ENCODE measurements at places on chromosomes 7 and 10.

DNA sequence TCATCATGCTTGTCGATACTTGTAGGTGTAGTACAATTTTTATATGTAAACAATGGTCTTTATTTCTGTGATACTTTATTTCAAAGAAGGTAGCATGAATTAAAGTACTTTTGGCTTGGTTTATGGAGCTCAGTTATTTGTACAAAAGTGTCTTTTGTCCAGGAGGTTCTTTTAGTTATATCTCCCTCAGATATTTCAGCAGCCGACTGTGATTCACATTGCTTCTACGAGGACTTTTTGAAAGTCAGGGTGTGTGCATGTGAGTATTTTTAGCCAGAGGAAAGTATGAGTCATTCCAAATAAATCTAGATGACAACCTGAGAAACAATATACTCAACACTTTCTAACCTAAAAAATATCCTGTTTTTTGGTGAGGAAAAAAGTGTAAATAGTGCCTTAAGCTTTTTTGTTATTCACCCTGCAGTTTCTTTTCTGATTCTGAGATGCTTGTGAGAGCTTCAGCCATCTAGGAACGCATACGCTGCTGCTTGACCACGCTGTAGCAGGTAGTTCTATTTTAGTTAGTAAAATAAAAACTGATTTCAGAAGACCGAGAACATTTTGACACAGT, 595 bp upstream of the SUN1 start:
- peaks cover 34% of the 10 kb centered on the region for H3K4me1 ChIP-seq
- H3K36me3 ChIP-seq: peaks cover 4% of the 10 kb centered on the region
- H3K27ac ChIP-seq: peak overlapping the region; percentile 82

GRCh38 chr7:34158368-34159153, 253.2 kb downstream of the BMPER start:
- no peaks in the 10 kb centered on the region for H3K36me3 ChIP-seq
- no peak overlapping the region for H3K4me3 ChIP-seq
- H3K27me3 ChIP-seq: no peaks in the 10 kb centered on the region
- no peak overlapping the region for H3K27ac ChIP-seq
- DNase-seq: no peak

DNA sequence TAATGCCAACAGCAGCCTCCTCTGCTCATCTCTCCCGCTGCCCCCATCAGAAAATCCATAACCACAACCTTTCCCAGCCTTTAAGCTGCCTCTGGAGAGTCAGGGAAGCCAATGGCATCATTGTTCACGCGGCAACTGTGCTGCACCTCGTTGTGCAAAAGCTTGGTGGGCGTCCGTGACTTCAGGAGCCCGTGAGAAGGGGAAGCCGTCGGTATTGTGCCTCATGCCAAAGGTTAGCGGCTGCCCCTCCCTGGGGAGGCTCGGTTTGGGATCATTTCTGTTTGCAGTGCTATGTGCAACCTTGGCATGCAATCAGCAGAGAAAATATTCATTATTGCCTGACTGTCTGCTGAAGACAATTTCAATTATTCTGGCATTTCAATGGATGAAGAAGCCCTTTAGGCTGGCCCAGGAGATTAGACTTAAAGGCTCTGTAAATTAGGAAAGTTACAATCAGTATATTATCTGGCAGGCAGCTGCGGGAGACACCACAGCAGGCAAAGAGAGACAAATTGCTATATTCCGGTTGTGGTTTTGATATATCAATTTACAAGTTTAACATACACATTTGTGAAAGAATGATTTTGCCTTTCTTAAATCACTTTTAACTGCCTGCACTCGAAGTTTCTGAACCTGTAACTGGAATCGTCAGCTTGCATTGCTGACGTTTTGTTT, 244.5 kb downstream of the GATA3 start:
- H3K36me3 ChIP-seq: no peaks in the 10 kb centered on the region
- H3K4me1 ChIP-seq: no peaks in the 10 kb centered on the region
- peaks cover 22% of the 10 kb centered on the region for H3K27me3 ChIP-seq

DNA sequence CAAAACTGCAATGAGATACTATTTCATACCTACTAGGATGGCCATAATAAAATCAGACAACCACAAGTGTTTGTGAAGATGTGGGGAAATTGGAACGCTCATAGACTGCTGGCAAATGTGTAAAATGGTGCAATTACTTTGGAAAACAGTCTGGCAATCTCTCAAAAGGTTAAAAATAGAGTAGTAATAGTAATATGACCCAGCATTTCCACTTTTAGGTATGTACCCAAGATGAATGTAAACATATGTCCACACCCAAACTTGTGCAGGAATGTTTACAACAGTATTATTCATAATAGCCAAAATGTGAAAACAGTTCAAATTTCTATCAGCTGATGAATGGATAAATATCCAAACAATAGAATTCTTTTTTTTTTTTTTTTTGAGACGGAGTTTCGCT, 731.6 kb upstream of the ANKRD30A start:
- no peak overlapping the region for H3K4me3 ChIP-seq
- H3K27ac ChIP-seq: no peak overlapping the region

- H3K4me3 ChIP-seq: no peak overlapping the region
- no peaks in the 10 kb centered on the region for H3K4me1 ChIP-seq
- H3K27me3 ChIP-seq: peaks cover 5% of the 10 kb centered on the region
- H3K27ac ChIP-seq: no peak overlapping the region
- DNase-seq: no peak
- no peaks in the 10 kb centered on the region for H3K36me3 ChIP-seq
Observed at GRCh38 chr10:118978998-118979350, 50.5 kb upstream of the NANOS1 start.

Measured in natural killer cell treated with Interleukin-12 subunit alpha and Interleukin-12 subunit beta and Interleukin-15 and Interleukin-18, amount 100 ng/mL, for 72 hours (primary cell).